ENCODE measurements at places on chromosomes 7 and 10.

DNA sequence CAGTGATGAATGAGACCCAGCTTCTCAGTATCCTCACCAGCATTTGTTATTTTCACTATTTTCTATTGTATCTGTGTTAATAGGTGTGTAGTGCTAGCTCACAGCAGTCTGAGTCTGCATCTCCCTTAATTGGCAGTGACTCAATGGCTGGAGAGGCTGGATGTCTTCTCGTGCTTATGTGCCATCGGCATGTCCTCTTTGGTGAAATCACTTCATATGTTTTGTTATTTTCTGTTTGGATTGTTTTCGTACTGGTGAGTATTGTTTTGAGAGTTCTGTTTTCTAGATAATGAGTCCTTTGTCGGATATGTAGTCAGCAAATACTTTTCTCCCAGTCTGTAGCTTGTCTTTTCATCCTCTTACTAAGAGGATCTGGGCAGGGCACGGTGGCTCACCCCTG lies 66.1 kb downstream of the AMZ1 start:
- no peak for DNase-seq

DNA sequence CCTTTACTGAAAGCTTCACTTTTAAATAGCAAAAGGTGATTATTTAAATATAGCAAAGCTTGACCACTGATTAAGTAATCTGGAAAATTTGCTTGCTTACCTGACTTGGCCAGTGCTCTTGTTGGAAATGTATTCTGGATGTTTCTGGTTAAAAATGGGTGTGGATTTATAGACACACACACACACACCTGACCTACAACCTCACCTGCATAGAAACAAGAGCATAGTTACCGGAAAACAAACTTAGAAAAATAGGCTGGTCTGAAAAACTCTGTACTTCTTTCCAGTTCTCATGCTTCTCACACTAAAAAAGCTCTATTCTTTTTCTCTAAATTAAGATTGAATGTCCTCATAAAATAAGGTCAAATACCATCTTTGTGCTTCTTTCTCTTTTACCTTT lies at the start of gene AGR3:
Gene AGR3, minus strand, starts transcription at position 140 of the 400 bp plus-strand sequence. CDS start 3,365 bp downstream, outside the sequence.
- no peak for DNase-seq

DNA sequence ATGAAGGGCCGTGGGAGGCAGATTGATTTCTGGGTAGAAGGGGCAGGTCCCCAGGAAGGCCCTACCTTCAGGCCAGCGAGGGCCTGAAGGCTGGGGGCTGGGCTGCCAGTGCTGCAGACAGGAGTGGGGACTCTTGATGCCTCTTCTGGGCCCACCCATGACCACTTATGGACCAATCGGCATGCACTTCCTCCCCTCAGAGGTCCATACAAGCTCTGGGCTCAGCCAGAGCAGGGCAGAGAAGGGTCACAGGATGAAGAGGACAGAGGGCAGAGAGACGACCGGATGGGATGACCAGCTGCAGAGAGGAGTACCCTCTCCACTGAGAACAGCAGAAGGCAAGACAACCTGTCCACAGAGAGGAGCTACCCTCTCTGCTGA lies 120.1 kb downstream of the DYNC2I1 start:
- peak; percentile 16 for DNase-seq

DNA sequence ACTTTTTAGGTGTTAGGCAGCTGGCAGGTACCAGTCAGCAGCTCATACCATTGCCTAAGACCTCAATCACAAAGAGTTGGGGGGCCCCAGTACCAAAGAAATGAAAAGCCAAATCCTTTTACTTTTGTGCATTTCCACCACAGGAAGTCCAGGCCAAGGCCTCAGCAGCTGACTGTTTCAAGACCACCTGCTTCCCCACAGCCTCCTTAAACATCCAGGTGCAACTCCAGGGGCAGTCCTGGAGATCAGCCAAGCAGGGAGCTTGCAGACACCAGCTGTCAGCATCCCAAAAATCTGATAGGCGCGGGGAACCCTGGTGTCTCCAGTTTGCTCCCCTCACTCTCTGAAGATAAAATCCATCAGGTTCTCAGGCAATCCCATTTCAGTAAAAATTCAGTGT lies 91.5 kb upstream of the EFCAB10 start:
- no peak for DNase-seq

GRCh38 chr10:97542169-97543024 lies 30.2 kb upstream of the ANKRD2 start:
- peak; percentile 96 for DNase-seq

GRCh38 chr10:122161795-122162194 lies 109.3 kb upstream of the BTBD16 start:
- no peak for DNase-seq

GRCh38 chr7:151872531-151873401 lies 4.1 kb downstream of the PRKAG2 start:
- no peak for DNase-seq

GRCh38 chr7:7565746-7566650 lies 686 bp upstream of the MIOS start:
- DNase-seq: no peak

DNA sequence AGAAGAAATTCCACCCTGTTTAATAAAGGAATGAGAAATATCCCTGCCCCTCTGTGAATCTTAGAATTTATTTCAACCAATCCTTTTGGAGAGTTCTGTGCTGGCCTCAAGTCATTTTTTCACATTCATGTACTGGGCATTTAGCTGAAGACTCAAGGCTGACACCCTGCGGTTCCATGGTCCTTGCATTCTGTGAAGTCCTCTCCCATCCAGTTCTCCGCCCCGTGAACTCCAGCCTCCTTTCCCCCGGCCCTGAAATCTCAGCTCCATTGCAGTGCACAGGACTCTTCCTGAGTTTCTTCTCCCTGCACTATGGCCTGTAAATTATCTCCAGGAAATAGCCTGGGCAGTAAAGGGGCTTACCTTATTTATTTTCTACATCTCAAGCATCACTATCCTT lies 183.0 kb upstream of the KCND2 start:
- peak; percentile 5 for DNase-seq

- DNase-seq: peak; percentile 28
Observed at GRCh38 chr7:121369462-121369861, 26.6 kb downstream of the FAM3C start.

DNA sequence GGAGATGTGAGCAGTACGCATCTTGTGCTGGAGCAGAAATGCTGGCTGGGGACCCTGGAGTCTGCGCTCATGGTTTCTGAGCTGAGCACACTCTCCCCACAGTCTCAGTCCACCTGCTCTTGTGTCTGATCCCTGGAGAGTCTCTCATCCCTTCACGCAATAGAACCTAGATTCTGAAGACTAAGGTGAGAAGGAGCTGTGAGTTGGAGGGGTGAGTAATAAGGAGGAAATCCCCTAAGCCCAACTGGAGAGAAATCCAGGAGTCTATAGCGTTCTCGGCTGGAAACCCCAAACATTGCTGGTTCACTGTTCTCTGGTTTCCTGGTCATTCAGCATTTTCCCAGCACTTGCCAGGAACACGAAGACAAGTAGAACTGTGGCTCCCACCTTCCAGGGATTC lies 68.3 kb upstream of the SMNDC1 start:
- no peak for DNase-seq

- no peak for DNase-seq
Observed at GRCh38 chr7:121237601-121238000, 91.2 kb upstream of the WNT16 start.

DNA sequence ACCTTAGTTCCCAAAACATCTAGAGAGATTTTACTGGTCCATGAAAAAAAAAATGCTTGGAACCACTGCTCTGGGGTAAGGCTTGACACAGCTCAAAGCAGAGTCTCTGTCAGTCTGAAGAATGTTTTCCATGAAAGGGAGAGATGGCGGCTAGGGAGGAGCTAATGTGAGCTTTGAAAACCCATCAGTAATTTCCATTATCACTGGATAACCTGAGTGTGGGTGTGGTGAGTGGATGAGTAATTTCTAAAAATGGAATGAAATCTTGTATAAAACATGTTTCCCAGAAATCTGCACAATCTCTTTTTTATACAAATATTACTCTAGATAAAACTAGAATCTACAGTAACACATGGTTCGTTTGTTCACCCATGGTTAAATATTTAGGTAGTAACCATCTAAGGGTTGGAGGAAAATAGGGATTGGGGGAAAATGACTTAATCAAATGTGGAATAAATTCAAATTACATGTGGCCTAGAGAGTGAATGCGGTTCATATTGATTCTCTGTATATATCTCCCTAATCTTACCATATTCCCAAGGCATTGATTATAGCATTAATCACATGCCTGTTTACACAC lies 289.4 kb downstream of the RNLS start:
- DNase-seq: no peak
